ENCODE measurements at places on chromosomes 3 and 15.

- no peak for DNase-seq
Measured at GRCh38 chr15:43420435-43420834, 49.5 kb downstream of the TUBGCP4 start.

DNA sequence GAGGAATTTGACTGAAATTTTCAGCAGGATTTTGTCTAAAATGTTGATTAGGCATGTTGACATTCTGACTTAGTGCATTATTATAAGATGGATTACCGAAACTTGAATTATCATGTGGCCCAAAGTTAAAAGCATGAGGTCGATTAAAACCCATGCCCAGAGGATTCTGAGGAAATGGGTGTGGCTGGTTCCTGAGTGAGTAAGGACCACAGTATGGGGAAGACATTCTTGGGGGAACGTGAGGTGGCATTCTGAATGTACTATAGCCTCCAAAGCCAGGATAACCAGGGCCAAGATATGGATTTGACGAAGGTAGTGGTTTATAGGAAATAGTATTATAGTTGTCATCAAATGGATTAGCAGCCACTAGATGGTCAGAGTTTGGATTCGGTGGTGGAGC, 38.7 kb upstream of the DNAAF4 start:
- no peak for DNase-seq

DNA sequence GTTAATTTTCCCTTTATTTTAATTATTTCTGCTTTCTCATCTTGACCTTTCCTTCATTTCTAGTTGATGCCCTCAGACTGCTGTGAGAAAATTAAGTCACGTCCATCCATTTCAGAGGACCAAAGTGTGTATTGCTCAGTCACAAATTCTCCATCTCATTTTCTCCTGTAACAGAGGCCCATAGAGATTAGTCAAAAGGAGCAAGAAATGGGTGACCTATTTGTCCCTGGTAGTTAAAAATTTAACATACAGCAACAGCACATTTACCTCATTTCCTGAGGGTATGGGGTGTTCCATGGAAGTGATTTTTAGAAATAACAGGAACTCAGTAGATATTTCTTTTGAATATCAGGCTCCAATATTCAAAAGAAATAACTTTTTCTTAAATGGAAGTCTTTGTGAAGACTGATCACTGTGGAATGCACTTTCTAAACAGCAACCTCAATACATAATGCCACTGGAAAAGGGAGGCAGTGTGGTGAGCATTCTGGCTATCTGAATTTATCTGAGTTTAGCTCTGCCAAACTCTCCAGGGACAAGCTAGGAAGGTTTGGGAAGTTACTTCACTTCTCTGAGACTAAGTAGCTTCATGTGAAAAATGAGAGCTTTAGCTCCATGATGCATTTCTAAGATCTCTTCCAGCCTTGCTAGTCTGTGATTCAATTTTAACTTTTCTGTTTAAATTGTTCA, 808.2 kb downstream of the SQOR start:
- no peak for DNase-seq

GRCh38 chr15:73352082-73352481, 16.7 kb downstream of the HCN4 start:
- DNase-seq, result no peak

DNA sequence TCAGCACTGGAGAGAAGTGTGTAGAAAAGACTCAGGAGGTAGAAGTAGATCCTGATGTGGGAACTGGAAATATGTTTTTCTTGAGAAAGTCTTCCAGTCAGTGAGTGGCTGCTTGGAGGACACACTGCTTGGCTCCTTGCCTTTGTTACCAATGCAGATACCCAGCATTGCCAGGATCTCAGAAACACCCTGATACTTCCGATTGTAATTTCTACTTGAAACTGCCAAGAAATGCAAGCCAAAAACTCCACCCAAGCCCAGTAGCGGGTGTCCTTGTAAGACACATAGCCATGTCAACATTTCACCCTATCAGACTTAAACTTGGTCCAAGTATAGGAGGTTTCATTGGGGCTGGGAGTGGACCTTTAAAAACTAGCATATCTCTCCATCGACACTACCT, 141.8 kb downstream of the ALDH1A2 start:
- DNase-seq, result no peak

- DNase-seq, result no peak
Measured at GRCh38 chr3:127908202-127908601, 6.8 kb upstream of the KBTBD12 start.

GRCh38 chr3:58173669-58174398, 36.9 kb downstream of the DNASE1L3 start:
- peak; percentile 55 for DNase-seq

DNA sequence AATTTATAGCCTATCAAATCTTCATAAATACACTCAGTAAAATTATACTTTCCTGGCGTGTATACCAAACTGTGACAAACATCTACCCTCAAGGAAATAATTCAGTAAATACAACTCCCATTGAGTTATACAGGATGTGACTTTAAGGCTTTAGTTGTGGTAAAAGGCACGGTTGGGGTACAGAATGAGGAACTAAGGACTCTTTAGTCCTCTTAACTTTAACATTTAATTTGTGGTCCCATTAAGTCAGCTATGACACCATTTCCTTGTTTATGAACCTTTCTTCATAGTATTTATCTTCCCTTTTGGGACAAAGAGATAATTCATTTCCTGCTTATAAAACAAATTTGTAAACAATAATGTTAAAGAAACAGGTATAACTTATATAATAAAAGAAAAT, 30.2 kb downstream of the IFT80 start:
- no peak for DNase-seq

DNA sequence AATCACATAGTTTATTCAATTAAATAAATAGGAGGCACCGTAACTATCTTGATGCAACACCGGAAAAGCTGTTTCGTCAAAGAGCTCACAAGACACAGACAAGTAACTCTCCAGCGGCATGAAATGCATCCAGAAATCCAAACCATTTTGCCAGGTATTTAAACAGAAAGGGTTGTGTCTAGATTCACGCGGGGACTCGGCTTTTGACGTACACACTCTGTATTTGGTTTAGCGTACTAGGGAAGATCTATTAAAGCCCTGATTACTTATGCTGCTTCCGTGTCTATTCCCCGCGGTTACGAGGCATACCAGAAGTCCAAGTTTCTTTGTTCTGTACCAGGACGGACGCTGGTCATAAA, 718 bp downstream of the BNIP2 start:
- peak; percentile 44 for DNase-seq

DNA sequence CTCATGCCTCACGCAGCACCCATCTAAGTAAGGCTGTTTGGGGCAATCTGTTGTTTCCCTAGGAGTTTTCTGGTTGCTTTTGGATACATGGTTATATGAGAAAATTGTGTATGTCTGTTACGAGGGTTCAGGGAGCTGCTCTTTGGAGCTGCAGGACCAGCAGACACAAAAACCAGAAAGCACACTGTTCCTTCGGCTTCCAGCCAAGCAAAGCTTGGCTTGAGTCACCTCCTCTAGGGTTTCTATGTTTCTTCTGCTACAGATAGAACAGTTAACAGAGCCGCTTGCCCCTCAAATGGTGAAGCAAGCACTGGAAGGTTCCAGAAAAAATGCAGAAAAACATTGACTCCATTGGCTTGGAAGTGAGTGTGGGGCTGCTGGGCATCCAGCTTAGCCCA, 49.2 kb upstream of the CTDSPL start:
- DNase-seq, result no peak

GRCh38 chr3:113428581-113428980, 12.7 kb downstream of the CFAP44 start:
- DNase-seq, result no peak

DNA sequence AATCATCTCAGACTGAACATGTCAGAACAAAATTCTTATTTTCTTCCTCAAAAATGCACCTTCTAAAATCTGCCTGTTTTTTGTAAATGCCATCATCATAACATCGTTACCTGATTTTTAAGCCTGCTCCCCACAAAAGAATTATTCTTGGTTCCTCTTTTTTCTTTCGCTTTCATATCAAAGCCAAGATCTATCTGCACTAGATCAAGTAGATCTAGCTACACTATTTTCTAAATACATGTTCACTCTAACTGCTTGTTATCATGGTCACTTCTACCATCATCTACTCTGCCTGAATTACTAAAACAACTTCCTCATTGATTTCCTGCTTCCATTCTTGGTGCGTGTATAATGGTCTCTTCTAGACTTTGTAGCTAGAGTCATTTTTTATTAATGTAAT, 217.7 kb downstream of the ARPP21 start:
- DNase-seq, result no peak

- DNase-seq, result no peak
Measured at GRCh38 chr3:144045766-144046165, 74.1 kb downstream of the DIPK2A start.

- DNase-seq, result no peak
Measured at GRCh38 chr3:183854318-183855035, 29.1 kb upstream of the MAP6D1 start.

- no peak for DNase-seq
Measured at GRCh38 chr3:144989807-144990206, 1018.2 kb downstream of the DIPK2A start.

- no peak for DNase-seq
Measured at GRCh38 chr3:18891641-18892040, 256.7 kb upstream of the KCNH8 start.

GRCh38 chr3:156751461-156752025, 74.6 kb upstream of the LEKR1 start:
- no peak for DNase-seq

- DNase-seq, result no peak
Measured at GRCh38 chr15:76964157-76964556, 30.8 kb upstream of the PSTPIP1 start.

DNA sequence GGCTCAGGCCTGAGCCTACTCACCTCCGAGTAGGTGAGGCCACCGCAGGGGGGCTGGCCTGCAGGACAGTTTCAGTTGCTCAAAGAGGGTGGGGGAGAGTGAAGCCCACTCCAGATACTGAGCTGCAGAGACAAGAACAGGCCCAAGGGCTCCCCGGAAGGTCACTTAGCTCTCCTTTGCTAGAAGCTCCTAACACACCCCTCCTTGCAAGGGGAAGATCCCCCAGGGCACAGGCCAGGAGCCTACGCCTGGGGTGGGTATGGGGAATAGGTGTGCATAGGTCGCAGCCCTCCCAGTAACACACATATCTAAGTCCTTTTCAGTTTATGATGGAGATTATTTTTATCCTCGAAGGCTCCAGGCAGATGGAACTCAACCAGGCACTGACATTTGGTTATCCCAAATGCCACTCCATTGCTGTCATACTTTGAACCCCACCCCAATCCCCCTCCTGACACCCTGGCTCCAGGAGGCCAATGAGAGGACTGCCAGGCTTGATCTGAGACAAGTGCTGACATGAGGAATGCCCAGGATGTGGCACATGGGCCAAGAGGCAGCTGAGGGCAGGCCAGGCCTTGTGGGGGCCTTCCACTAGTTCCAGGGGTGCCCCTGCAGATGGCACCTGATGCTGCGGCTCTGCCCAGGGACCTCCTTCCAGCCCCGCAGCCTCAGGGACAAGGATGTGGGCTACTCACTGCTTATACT, 1.1 kb upstream of the MUSTN1 start:
- DNase-seq, result no peak

GRCh38 chr3:185916042-185916833, 21.6 kb downstream of the TRA2B start:
- no peak for DNase-seq

- DNase-seq, result no peak
Measured at GRCh38 chr15:86834115-86834863, 754.6 kb downstream of the AGBL1 start.

DNA sequence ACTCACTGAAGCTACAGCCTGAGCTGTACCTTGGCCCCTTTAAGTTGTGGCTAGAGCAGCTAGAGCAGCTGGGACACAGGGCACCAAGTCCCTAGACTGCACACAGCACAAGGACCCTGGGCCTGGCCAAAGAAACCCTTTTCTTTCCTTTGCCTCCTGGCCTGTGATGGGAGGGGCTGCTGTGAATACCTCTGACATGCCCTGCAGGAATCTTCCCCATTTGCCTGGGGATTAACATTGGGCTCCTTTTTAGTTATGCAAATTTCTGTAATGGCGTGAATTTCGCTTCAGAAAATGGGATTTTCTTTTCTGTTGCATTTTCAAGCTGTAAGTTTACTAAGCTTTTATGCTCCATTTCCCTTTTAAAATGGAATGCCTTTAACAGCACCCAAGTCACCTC, 611.2 kb upstream of the ARPP21 start:
- DNase-seq, result no peak

GRCh38 chr3:112718516-112718915, 77.6 kb upstream of the CCDC80 start:
- no peak for DNase-seq

DNA sequence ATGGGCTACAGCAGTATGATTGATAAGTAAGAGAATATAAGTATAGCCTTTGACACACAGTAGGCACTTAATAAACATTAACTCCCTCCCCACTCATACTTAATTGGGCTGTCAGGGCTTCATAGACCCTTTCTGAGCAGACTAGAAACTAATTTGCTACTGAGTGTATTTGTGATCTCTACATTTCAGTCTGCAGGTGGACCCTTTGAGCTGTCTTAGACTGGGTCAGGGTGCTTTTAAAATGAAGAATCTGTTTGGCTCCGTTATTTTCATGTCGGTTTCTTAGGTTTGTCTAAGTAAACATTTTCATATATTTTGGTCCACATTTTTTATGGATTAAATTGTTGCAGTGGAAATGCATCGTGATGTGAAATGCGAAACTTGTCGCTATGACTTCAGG, 50.3 kb upstream of the SELENOK start:
- peak; percentile 9 for DNase-seq

DNA sequence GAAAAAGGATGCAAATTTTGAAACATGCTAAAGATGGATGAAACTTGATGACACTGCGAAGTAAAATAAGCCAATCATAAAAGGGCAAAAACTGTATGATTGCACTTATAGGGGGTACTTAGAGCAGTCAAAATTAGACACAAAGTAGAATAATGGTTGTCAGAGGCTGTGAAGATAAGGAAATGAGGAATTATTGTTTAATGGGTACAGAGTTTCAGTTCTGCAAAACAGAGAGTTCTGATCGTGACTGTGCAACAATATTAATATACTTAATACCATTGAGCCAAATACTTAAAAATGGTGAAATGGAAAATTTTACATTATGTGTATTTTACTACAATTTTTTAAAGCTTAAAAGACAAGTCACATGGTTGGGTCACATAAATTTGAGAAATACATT, 35.1 kb downstream of the UBE3A start:
- no peak for DNase-seq

DNA sequence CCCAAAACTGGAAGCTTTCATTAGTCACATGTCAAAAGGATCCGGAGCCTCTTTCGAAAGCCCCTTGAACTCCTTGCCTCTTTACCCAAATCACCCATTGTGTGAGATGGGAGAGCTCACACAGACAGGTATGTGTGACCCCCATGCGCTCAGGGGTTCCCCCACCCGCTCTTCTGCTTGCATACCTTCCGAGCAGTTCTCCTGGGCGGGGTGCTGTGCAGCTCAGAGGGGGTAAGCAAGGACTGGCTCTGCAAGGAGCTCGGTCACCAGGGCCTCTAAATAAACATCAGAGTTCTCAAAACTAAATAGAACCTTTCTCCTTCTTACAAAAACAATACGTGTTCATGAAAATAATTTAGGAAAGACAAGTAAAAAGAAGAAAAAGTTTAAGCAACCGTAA, 55.7 kb downstream of the PXYLP1 start:
- DNase-seq, result no peak

GRCh38 chr3:54987719-54988118, 59.9 kb upstream of the LRTM1 start:
- no peak for DNase-seq
